ENCODE measurements at places on chromosomes 5 and 9.

DNA sequence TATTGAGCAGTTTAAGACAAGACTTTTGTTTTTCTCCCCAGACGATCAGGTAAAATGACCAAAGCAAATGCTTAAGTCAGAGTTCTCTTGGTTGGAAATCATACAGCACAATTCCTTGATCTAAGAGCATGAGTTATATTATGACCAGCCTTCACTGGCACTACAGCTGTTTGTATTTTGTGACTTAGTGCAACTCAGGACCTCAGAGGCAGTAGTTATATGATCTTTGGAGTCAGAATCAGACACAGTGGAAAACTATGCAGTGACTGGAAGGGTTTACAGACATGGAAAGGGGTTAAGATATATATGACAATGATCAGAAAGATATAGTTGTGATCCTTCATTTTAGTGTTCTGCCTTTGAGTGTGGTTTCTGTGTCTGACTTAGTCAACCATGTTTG is 24.3 kb downstream of the RAD23B start:
- no peak for DNase-seq

DNA sequence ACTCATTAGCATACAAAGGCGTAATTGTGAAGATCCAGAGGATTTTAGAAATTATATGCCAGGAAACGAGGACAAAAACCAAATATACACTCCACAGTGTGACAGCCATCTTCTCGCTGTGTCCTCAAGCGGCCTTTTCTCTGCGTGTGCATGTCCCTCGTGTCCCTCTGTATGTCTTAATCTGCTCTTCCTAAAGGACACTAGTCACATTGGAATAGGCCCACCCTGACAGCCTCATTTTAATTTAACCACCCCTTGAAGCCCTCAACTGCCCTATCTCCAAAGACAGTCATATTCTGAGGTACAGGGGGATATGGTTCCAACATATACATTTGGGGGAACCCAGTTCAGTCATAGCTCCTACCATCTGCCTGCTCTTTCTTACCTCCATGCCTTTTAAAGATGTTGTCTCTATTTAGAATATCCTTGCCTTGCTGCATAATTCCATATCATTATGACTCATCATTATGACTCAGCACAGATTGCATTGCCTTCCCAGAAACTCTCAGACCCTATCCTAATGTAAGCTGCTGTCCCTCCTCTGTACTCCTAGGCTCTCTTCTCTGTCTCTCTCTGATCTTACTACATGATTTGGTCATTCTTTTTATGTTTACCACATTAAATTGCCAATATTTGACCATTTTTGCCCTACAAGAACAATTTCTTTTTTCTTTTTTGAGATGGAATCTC is 210.9 kb downstream of the AOPEP start:
- DNase-seq, result no peak

DNA sequence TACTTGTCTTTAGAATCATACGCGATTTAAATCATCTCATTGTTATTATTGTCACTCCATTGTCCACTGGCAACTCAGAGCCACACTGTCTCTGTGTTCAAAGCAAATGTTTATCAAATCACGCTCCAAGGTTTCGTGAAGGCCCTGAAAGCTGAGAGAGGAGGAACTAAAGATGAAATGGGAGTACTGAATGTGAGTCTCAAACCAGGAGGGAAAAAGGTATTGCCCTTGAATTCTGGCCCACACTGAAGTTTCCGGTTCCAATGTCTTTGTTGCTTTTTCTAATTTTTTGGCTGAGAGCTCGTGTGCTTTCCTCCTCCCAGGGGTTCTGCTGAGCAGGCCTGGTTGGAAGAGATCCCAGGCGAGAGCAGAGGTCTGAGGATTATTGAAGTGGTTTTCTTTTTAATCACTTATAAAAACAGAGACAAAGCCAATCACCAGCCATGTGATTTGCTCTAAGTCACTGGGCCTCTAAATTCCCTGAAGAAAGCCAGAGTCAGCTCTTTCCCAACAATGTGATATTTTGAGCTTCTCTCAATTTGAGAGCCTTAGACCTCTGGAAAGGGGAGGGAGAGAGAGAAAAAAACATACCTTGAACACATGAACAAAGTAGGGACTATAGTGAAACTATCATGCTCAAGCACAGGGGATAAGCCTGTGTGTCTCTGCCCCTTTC is 420.8 kb upstream of the GRAMD2B start:
- DNase-seq, result no peak

DNA sequence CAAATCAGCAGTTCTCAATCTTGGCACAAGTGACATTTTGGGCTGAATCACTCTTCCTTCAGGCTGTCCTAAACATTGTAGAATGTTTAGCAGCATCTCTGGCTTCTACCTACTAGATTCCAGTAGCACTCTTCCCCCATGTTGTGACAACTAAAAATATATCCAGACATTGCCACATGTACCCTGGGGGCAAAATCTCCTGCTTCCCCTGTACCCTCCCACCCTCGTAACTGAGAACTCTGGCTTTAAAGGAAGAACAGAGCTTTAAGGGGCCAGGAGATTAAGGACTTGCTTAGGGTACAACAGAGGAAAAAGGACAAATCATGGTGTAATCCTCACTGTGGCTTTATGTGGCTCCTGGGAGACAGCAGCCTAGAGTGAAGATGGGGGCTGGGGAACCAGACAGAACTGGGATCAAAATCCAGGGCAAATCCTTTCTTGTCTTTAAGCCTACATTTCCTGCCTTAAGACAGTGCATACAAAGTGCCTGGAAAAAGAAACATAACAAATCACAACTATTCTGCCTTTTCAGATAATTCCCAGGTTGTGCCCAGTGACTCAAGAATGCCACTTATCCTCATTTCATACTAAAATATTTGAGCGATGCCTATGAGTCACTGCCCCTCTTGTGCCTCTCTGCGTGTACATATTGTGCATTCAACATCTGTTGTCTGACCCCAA is 109.3 kb downstream of the DAPK1 start:
- DNase-seq, result peak; percentile 84

- DNase-seq, result no peak
Measured at GRCh38 chr9:3332802-3333201, 193.0 kb downstream of the RFX3 start.

DNA sequence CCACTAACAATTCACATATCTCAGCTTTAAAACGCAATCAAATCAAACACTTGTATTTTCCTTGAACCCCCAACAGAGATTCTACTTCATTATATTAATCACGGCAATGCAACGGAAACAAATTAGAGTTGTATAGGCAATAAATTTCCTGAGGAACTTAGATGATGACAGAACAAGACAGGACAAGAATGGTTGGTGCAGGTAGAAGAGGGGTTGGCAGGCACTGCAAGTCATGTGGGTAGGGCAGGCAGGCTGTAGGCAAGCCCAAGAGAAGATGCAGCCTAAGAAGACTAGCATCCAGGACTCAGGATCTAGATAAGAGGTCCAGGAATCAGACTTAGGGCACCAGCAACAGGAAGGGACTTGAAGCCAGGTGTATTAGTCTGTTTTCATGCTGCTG is 16.6 kb upstream of the FEM1C start:
- peak; percentile 54 for DNase-seq

DNA sequence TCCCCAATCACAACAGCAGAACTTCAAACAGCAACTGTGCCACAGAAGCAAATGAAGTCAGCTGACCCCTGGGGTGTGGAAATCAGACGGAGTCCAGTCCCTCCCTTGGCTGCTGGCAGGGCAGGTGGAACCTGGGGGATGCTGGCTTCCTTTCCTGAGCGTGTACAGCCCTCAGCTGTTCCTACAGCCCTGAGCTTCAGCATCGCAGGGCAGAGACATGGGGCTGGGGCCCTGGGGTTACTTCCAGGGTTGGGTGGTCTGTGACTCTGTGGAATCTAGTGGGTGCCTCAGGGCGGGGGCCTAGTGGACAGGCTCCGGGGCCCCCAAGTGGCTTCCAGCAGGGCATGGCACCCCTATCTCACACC is 7.3 kb upstream of the RXRA start:
- no peak for DNase-seq

DNA sequence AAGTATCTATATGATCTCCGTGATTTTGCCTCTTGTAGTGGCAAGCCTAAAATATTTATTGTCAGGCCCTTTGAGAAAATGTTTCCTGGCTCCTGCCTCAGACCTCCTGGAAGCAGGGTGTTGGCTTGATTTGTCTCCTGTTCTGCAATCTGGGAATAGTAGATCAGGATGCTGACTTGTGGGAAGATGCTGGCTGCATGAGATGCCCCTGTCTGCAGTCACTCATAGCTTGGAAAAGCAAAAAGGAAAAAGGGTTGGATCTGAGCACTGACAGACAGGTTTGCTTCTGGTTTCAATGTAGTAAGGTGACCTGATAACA is 16.7 kb downstream of the TJP2 start:
- no peak for DNase-seq

DNA sequence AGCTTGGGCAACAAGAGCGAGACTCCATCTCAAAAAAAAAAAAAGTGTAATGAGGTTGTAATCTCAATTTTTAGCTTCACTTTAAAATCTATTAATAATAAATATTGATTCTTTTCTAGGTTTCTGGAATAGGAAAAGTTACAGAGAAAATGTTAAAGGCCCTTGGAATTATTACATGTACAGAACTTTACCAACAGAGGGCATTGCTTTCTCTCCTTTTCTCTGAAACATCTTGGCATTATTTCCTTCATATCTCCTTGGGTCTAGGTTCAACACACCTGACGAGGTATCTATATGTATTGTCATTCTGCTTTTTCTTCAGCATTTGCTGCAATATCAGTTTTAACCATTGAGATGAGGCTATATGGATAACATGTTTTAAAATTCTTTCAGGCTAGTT is 26.6 kb upstream of the ANKDD1B start:
- DNase-seq, result no peak

DNA sequence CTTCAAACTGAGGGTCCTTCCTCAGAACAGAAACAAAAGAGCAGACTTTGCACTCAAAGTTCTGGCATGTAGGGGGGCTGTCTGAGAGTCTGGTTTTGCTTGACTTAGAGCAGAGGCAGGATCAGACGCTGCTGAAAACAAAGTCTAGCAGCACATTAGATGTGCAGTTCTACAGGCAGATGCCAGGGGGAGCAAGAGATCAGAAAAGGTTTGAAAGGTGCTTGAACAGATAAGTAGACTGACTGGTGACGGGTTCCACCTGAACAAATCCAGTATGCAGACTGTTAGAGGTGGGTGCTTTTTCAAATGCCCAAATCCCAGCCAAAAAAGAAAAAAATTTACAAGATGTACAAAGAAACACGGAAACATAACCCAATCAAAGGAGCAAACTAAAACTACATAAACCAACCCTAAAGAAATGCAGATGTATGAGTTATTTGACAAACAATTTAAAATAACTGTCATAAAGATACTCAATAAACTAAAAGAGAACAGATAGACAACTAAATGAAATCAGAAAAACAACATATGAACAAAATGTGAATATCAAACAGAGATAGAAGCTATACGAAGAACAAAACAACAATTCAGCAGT is 194.7 kb upstream of the FREM1 start:
- DNase-seq, result peak; percentile 10

DNA sequence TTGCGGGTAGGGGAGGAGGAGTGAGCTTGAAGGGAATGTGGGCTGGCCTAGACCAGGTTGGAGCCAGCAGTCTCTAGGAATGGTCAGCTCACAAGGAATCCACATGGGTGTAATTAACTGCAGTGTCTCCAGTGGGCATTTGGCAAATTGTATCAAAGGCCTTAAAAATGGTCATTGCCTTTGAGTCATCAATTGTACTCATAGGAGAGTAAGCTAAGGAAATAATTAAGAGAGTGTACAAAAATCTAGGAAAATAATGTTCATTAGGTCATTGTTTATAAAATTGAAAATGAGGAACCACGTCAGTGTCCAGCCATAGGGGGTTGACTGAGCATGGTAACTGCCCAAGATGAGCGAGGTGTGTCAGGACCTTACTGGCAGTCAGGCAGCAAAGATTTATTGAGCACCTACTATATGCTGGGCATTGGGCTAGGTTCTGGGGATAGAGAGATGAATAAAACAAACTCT is 29.8 kb upstream of the RPL26L1 start:
- DNase-seq, result no peak

GRCh38 chr9:129460323-129461261 is 160.3 kb downstream of the C9orf50 start:
- DNase-seq, result peak; percentile 77

- DNase-seq, result no peak
Measured at GRCh38 chr5:60463179-60463868, 236.6 kb downstream of the DEPDC1B start.

GRCh38 chr9:131404581-131404980 is 10.7 kb downstream of the PRRC2B start:
- DNase-seq, result no peak

DNA sequence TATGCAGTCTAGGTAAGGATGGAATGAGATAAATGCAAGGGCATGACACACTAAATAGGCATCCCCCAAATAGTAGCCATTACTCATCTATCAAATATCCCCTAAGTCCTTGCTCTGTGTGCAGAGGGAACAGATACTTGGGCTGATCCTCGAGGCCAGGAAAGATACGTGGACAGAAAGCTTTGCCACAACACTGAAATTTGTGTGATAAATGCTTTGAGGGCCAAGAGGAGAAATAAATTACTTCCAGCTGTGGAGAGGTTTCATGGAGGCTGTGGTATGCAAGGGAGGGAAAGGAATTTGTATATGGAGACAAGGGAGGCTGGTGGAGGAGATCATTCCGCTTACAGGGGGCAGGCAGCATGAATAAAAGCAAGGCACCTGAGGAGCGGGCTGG is 18.5 kb downstream of the ATOX1 start:
- peak; percentile 86 for DNase-seq

DNA sequence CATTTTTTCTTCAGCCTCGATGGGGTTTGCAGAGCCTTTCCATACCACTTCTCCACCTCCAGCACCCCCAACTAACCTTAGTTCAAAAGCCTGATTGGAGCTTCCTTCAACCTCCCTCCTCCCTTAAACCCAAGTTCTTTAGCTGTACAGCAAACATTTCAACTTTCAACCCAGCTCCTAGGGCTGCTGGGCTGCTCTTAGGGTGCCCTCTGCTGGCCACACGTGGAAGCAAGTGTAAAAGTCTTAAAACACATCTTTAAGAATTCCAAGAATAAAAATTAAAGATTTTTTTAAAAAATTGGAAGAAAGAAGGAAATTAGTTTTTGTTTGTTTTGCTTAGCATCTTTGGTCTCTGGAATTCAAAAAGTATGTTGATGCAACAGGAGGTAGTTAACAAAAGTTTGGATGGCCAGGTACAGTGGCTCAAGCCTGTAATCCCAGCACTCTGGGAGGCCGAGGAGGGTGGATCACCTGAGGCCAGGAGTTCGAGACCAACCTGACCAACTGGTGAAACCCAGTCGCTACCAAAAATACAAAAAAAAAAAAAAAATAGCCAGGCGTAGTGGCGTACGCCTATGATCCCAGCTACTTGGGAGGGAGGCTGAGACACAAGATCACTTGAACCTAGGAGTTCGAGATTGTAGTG is 15.5 kb upstream of the HSD17B3 start:
- DNase-seq, result peak; percentile 31

DNA sequence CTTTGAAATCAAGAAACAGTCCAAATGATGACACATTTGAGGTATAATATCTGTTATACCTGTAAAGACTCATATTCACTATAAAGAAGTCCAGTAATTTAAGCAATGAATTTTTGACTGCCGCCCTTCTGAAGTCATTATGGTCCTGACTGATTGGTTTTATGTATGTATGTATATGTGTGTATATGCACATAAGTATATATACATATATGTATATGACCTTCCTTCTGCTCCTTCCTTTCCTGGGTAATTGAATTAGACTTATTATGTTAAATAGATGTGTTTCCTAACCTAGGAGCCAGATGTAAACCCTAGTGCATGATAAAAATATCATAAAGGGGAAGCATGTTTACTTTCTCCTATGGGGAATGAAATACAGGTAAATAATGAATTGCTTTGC is 343.1 kb upstream of the BRINP1 start:
- DNase-seq, result no peak

GRCh38 chr5:150285114-150285513 is 4.5 kb downstream of the CAMK2A start:
- no peak for DNase-seq

Measured in foreskin keratinocyte (primary cell).